LoVo (cell line): ENCODE measurements at places on chromosomes 4 and X.

- DNase-seq = no peak
These were observed 2.4 kb upstream of the BCORL1 start for GRCh38 chrX:129980001-129980401.

DNA sequence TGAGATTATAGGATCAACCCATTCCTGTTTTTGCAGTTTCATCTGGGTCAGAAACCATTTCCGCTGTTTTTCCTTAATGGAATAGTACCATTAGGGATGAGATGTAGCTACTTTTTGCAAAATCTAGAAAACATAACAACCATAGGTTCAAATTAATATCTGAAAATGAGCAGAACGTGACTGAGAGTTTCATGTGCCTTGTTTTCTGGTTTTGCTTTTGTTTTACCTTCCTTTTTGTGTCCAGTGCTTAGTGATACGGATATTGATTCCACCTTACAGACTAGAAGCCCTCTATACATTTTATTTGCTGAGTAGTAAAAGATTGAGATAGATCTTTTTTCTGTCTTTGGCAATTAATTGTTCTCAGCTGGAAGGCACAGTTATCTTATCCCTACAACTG lies 46.5 kb downstream of the SNX25 start:
- DNase-seq = no peak

GRCh38 chrX:49276671-49277534 lies 7.3 kb downstream of the PPP1R3F start:
- no peak for DNase-seq

DNA sequence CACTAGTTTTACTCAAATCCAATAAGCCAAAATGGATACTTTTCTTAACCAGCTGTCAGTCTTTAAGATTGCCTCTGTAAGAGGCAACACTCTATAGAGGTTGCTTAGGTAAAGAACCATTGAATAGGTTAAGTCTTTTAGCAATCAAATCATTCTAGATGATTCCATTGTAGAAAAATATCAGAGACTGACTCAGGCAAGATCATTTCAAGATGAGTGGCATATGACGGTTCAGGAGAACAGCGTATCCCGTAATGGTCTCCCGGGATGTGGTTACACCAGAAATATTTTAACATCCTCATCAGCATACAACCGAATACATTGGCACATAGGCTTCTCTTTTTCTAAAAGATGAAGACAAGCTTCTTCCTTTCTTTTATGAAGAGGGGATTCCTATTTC lies 641.7 kb upstream of the AGA start:
- no peak for DNase-seq
